ENCODE measurements at places on chromosomes 5 and 9. TPM values are rescaled to one million over a fixed set of nuclear protein-coding genes. Genes with fewer than 3 reads are reported as not detected.

GRCh38 chr9:26551971-26552370, 340.6 kb downstream of the CAAP1 start:
- no peaks in the 10 kb centered on the region for H3K36me3 ChIP-seq
- no peaks in the 10 kb centered on the region for H3K4me1 ChIP-seq
- no peak overlapping the region for H3K27ac ChIP-seq
- no peaks in the 10 kb centered on the region for H3K27me3 ChIP-seq
- DNase-seq, result no peak

- H3K4me1 ChIP-seq, result peaks cover 10% of the 10 kb centered on the region
- no peak overlapping the region for H3K27ac ChIP-seq
- H3K36me3 ChIP-seq, result peaks cover 26% of the 10 kb centered on the region
- no peaks in the 10 kb centered on the region for H3K27me3 ChIP-seq
Measured at GRCh38 chr9:35027374-35027773, 37.8 kb downstream of the DNAJB5 start.

- H3K27me3 ChIP-seq, result peaks cover 14% of the 10 kb centered on the region
- no peak overlapping the region for H3K4me3 ChIP-seq
- H3K4me1 ChIP-seq, result peaks cover 10% of the 10 kb centered on the region
- H3K36me3 ChIP-seq, result no peaks in the 10 kb centered on the region
Measured at GRCh38 chr5:146667633-146668272, 151.8 kb upstream of the GPR151 start.

GRCh38 chr9:82487935-82488312, 499.4 kb downstream of the SPATA31D1 start:
- no peak overlapping the region for H3K27ac ChIP-seq
- no peaks in the 10 kb centered on the region for H3K4me1 ChIP-seq
- no peaks in the 10 kb centered on the region for H3K36me3 ChIP-seq
- H3K27me3 ChIP-seq, result no peaks in the 10 kb centered on the region
- no peak overlapping the region for H3K4me3 ChIP-seq
- DNase-seq, result no peak

- H3K36me3 ChIP-seq, result no peaks in the 10 kb centered on the region
- H3K27ac ChIP-seq, result no peak overlapping the region
- no peak for DNase-seq
- no peak overlapping the region for H3K4me3 ChIP-seq
- H3K4me1 ChIP-seq, result no peaks in the 10 kb centered on the region
Measured at GRCh38 chr5:165055476-165055875, 1550.1 kb downstream of the MAT2B start.

- H3K4me1 ChIP-seq, result peaks cover 11% of the 10 kb centered on the region
- H3K27ac ChIP-seq, result no peak overlapping the region
- H3K27me3 ChIP-seq, result no peaks in the 10 kb centered on the region
- DNase-seq, result no peak
- H3K36me3 ChIP-seq, result no peaks in the 10 kb centered on the region
Measured at GRCh38 chr5:52897238-52897614, 91.9 kb upstream of the ITGA2 start.

DNA sequence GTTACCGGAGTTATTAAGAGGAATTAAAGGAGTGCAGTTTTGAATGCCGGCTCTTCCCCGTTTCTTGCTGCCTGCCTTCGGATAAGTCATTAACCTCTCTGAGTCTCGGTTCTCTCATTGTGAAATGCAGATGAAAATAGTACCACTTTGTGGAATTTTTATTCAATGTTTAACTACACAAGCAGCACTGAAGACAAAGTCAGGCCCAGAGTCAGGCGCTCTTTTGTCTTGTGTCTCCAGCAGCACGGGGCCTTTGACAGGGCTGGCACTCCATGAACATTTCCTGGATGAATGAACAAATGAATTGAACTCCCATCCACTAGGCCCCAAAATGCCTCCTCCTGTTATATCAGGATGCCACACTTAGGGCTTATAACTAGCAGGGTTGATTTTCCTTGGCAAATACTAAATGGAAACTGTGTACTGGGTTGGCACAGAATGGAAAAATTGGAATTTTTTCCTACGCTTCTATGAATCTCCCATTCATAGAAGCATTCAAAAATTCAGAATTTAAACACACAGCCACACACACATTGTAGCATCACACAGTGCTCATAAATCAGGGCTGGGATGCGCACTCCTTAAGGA, 332.8 kb downstream of the MLLT3 start:
- H3K36me3 ChIP-seq, result no peaks in the 10 kb centered on the region
- H3K4me1 ChIP-seq, result no peaks in the 10 kb centered on the region
- H3K4me3 ChIP-seq, result no peak overlapping the region
- H3K27ac ChIP-seq, result no peak overlapping the region
- H3K27me3 ChIP-seq, result peaks cover 17% of the 10 kb centered on the region
- DNase-seq, result no peak

DNA sequence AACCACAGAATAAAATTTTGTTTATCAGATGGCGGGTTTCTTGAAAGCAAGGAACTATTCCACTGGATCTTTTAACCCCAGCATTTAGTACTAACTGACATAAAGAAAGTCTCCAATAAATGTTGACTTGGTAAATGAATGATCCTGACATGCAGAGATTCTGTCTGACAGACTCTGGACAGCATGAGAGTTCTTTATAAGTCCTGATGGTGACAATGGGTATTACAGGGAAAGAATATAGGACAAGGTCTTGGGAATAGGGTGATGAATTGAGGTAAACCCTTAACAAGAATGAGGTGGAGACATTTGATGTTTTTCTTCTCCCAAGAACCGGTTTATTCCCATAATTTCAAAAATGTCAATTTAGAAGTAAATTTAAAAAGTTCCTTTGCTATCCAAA, 453.9 kb downstream of the TUSC1 start:
- no peak for DNase-seq
- no peaks in the 10 kb centered on the region for H3K27me3 ChIP-seq

GRCh38 chr5:118597543-118597942, 390.8 kb downstream of the DTWD2 start:
- H3K27me3 ChIP-seq, result no peaks in the 10 kb centered on the region
- no peaks in the 10 kb centered on the region for H3K36me3 ChIP-seq
- DNase-seq, result no peak
- H3K27ac ChIP-seq, result no peak overlapping the region
- no peak overlapping the region for H3K4me3 ChIP-seq

PCDHGA12 gene
- 2.9 TPM for total RNA-seq

QSOX2 gene
- total RNA-seq, result 20.5 TPM

Data from Calu3 (cell line).